NCI-H345 (cell line): ENCODE measurements at places on chromosomes 3 and 15.

DNA sequence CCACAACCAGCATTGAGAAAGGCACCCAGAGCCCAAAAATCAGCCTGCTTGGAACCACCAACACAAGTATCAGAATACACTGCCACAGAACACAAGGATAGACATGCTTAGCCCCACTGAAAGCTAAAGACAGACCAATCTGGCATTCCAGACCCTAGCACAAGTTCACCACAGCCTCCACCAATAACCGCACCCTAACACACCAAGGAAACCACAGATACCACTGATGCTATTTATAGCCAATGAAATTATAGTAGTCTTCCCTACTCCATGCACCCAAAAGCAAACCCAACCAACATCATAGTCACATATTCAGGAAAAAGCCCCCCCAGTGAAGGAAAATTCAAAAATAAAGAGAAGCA is 83.9 kb upstream of the STT3B start:
- no peak for DNase-seq

- no peak for DNase-seq
These were observed 22.8 kb upstream of the TM2D3 start for GRCh38 chr15:101675015-101675414.

- no peak for DNase-seq
These were observed 8.3 kb upstream of the CHRM5 start for GRCh38 chr15:33959844-33960548.

GRCh38 chr3:37833302-37834186 is 28.1 kb upstream of the CTDSPL start:
- no peak for DNase-seq

- no peak for DNase-seq
These were observed 35.6 kb upstream of the KCNMB2 start for GRCh38 chr3:178500631-178501030.

DNA sequence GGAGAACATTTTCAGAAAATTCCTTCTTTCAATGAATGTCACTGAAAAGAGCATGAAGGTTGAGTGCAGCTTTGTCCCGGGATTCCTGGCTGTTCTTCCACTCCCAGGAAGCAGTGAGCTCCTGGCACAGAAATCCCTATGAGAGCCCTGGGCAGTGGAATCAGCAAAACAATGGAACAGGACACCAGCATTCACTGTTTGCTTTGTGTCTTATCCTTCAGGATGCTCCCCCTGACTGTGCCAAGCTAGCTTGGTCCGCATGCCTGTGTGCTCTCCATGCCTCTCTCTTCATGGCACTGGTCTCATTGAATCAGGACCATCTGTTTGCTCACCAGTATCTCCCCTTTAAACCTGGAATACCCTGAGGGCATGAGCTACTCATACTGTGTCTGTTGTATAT is 102.0 kb upstream of the GADL1 start:
- peak; percentile 38 for DNase-seq

DNA sequence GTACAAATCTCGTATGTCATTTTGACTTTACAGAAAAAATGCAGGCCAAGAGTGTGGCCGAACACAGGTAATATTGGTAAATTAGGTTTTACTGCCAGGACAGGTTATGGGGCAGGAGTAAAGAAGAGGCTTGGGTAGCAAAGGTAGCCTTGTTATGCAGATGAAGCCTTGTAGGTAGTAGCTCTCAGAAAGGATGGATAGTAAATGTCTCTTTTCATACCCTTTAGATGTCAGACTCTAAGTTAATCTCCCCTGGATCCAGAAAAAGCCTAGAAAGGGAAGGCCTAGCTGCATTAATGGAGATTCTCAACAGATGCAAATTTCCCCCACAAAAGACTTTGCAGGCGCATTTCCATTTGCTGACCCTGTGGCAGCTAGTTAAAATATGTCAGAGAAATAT is 1445.1 kb upstream of the CADM2 start:
- DNase-seq, result no peak

DNA sequence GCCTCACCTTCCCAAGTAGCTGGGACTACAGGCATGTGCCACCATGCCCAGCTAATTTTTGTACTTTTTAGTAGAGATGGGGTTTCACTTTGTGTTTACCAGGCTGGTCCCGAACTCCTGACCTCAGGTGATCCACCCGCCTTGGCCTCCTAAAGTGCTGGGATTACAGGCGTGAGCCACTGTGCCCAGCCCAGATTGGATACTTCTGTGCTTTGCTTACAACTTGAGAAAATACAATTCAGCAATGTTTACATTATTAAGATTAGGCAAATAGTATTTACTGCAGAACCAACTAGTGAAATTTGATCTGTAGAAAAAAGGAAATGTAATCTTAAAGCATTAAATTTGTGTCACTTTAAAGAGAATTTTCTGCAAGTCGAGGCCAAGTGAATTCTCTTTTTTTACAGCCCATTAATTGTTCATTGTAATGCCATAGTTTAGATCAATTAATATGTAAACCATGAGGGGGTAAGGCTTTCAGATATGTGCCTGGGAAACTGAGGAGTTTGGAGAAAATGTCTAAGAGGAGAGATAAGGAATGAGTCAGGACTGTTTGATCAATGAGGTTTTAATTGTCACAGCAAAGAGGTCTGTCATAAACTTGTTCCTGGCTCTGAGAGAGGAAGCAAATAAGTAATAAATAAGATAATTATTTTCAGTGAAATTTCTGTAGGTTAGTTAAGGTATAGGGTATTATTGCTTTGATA is 15.3 kb downstream of the PYDC2 start:
- DNase-seq, result no peak

GRCh38 chr15:70726753-70727152 is 36.6 kb downstream of the UACA start:
- DNase-seq, result no peak

DNA sequence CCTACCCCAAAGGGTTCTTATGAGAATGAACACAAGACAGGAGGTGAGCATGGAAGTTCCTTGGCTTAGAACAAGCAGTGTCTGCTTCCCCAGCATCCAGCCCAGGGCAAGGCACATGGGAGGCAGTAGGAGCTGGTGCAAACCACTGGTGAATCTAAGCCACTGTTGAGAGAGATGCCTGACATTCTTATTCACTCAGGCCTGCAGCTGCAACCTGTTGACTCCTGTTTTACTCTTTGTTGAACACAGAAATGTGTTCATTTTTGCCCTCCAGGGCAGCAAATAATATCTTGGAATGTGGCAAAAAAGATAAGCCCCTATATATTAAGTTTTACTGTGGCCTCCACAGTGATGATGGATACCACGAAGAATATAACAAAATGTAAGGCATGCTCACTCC is 8.9 kb upstream of the PAK6 start:
- DNase-seq, result no peak

- no peak for DNase-seq
These were observed 84.2 kb downstream of the NEDD4 start for GRCh38 chr15:55909036-55909811.

GRCh38 chr3:152384412-152384811 is 115.7 kb downstream of the MBNL1 start:
- no peak for DNase-seq

GRCh38 chr15:89171136-89172072 is 50.0 kb downstream of the RLBP1 start:
- DNase-seq, result peak; percentile 4

DNA sequence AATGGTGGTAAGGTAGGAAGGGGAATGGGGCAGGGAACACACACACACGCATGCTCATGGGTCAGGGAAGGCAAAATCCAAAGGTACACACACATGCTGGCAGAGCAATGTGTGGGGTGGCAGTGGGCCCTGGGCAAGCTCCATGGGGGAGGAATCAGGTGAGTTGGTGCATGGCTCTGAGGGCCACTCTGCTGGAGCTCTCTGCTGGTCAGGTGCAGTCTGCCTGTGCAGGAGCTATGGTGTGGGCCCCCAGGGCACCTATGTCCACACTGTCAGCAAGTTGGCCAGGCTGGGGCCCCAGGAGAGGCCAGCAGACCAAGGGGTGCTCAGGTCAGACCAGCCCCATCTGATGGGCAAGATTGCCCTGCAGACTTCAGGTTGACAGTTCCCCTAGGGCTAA is 90.1 kb upstream of the GAP43 start:
- DNase-seq, result no peak

DNA sequence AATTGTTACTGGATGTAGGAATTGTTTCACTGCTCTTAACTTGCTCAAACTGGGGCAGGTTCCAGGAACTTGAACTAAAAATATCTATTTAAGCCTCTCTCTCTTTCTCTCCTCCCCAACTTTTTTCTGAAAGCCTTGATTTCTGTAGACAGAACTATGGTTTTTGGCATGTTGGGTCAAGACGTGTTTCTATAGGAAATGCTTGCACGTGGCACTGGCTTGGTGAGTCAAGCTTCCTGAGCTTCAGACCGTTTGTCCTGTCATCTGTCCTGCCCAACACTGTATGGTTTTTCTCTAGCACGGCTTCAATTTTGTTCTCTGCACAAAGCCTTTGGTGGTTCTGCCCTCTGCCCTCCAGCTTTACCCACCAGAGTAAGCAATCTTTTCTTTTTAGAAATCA is 13.5 kb downstream of the EAF1 start:
- DNase-seq, result no peak

DNA sequence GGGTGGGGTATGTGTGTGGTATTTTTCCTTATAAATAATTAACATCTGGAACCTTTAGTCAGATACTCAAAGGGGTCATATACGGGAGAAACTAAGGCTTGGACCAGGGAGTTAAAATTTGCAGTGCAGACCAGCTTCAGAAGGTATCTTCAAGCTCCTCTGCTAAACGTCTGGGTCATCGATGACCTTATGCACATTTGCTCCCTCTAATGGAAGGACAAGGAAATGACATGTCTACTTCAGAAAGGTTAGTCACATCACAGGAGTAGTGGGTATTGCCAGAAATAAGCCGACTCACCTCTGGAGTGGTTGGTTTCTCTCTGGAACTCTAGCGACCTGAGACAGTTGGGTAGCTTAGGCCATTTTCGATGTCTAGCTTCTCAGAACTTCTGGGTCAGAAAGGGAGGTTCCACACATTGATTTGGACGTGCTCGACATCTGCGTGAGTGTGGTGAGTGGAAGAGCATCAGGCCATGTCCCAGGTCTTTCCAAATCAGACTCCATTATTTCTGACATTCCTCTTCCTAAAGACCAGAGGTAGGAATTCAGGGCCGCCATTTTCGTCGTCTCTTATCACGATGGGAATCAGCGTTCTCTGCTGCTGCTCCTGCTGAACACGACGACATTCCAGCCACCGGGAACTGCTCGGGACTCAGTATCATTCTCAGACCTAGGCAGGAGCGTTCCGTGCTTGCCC is 31.8 kb upstream of the RASA2 start:
- DNase-seq, result peak; percentile 60

GRCh38 chr3:66836363-66837152 is 161.5 kb upstream of the KBTBD8 start:
- DNase-seq, result no peak

DNA sequence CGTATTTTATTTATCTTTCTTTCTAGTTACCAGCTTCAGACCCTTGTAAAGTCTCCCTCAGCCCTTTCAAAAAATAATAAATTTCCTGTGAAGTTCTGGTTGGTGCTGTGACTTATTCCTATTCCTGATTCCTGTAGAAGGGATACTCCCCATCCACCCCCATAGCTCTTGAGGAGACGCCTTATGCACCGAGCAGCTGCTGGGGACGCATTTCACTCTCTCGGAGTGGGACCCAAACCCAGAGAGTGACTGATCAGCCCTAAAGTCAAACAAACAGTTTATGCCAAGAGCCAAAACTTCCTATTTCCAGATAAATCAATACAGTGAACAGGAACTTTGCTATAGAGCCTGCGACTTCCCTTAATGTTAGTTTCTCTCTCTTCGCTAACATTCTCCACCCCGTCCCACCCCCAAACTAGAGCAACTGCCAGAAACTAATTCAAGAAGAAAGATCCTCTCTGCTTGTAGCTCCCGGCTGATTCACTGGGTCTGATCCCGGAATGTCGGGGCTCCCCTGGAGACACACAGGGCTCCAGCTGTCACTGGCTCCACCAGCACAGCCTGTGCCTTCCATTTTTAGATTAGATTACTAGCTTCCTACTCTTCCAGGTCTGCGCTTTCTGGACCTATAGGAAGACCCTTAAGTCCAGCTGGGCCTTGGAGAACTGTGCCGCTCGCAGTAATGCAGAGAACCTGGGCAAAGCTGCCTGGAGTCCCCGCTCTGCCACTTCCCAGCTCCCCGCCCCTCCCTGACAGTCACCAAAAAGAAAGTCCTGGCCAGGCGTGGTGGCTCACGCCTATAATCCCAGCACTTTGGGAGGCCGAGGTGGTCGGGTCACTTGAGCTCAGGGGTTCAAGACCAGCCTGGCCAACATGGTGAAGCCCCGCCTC is 45.2 kb downstream of the KLHL25 start:
- no peak for DNase-seq

- no peak for DNase-seq
These were observed 77.3 kb upstream of the PHLDB2 start for GRCh38 chr3:111781561-111782446.

GRCh38 chr3:7733933-7734332 is 767.7 kb upstream of the LMCD1 start:
- no peak for DNase-seq

DNA sequence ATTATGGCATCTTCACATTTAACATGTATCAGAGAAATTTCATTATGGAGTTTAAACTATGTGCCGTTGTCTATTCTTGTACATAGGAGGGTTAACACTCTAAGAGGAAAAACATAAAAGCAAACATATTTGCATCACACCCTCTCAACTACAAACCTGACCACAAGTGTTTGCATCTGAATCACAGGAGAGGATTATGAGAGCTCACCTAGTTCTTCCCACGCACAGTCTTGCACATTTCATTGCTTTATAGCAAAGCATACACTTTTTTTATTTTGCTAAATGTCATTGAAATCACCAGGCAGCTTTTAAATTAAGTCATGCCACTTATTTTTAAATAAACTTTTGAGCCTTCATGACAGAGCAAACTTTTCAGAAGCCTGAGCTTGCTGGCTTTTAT is 12.5 kb downstream of the TRAT1 start:
- no peak for DNase-seq

DNA sequence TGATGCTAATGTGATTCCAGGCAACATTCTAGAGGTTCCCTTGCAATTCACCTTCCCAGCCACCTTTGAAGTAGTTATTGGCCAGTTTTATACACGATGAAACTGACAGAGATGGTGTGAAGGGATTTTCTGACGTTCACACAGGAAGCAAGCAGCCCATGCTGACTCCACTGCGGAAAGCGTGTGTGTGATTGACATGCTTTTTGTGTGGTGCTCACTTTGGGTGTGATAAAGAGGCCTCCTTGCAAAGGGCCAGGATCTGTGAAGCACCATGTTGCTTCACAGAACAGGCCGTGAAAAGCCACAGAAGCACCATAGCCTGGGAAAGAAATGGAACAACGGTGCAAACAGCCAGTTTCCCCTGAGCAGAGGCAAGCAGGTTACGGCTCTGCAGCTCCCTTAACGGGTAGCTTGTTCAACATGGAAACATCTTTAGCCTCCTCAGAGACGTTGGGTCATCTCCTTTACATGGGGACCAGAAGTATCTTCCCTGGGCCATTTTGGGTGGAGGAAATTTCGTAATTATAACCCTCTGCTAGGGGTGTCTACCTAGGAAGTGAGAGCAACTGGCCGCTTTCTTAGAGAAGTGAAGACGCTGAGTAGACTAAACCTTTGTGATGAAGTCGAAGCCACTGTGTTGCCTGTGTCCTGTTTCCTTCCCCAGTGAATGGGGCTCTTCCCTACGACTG is 108.5 kb downstream of the APBA2 start:
- no peak for DNase-seq

GRCh38 chr3:39064646-39065045 is 12.8 kb downstream of the WDR48 start:
- no peak for DNase-seq

- DNase-seq, result peak; percentile 0
These were observed 123.6 kb upstream of the VEPH1 start for GRCh38 chr3:157626817-157627216.
